Fibroblast of upper back skin (primary cell): ENCODE measurements at places on chromosomes 2 and 18.

DNA sequence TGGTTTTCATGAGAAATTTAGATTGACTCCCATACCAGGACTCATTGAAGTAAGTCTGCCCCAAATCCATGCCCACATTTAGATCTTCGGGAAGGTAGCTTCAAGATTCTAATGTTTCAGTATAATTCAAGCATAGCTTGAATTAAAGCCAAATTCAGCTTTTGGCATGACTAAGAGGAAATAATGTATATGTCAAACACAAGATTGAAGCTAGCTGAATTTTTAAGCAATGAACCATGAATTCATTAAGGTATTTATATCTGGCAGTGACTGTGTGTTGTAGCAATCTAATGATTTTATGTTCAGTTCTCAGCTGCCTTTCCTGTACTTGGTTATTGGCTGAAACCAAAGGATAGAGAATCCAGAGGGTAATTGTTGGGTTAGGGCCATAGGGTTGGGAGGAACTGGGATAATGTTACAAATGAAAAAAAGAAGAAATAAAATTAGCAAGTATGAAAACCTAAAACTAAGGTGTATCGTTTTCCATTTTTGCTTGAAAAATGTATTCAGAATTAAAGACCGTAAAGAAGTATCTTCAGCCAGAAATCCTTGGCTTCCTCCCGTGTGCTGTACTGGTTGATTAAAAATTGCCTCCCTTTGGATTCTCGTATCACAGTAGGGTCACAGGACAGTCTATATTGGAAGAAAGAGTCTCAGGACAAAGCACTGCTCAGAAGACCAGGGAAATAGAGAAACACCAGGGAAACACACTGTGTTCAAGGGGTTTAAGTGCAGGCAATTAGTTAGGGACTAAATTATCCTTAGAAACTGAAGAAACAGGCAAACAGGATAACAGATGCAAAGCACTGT is 119.0 kb upstream of the FN1 start:
- DNase-seq, result peak; percentile 91

GRCh38 chr2:61715506-61715905 is 138.4 kb downstream of the FAM161A start:
- DNase-seq, result no peak

GRCh38 chr2:178263159-178263860 is 69.0 kb downstream of the OSBPL6 start:
- DNase-seq, result no peak

DNA sequence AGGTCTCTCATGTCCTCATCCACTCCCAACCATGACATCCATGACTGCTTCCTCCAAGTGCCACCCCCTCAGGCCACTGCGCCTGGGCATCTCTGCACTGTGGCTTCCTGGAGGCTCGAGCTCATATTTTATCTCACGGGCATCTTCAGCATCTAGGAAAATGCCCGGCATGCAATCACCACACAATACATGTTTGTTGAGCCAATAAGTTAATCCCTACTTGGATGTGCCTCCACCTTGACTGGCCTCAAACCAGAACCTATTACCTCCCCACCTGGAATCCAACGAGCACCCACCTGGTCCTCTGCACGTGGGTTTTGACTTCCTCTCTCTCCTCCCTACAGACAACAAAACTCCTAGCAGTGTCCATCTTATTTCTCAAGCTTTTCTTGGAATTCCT is 198.9 kb upstream of the REV1 start:
- no peak for DNase-seq

- peak; percentile 44 for DNase-seq
Observed at GRCh38 chr18:69974365-69974764, 26.7 kb upstream of the CD226 start.

DNA sequence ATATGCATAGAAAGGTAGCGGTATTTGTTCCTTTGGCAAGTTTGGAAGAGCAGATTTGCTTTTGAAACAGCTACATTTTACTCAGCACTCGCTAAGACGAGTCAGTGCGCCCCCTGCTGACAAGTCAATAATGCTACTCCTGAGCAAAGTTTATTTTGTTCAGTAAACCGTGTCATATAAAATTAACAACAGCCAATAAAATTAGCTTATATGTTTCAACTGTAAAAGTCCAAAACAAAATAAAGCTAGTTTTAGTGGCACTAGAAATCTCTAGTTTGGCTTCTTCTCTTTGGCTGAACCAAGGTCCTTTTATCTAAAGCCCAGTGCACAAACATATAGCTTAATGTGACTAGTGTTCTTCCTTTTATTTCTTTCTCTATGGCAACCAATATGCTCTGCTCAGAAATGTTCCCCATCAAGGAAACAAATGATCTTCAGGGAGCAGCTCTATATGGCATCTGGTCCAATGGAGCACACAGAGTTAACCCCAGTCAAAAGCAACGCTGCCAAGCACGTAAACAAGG is 4.2 kb upstream of the POU3F3 start:
- DNase-seq, result peak; percentile 69

- peak; percentile 13 for DNase-seq
Observed at GRCh38 chr18:21571772-21572171, 28.7 kb downstream of the ESCO1 start.

GRCh38 chr2:32627441-32627813 is 423 bp upstream of the TTC27 start:
- DNase-seq, result peak; percentile 67
